ENCODE measurements at places on chromosomes 7 and 10.

DNA sequence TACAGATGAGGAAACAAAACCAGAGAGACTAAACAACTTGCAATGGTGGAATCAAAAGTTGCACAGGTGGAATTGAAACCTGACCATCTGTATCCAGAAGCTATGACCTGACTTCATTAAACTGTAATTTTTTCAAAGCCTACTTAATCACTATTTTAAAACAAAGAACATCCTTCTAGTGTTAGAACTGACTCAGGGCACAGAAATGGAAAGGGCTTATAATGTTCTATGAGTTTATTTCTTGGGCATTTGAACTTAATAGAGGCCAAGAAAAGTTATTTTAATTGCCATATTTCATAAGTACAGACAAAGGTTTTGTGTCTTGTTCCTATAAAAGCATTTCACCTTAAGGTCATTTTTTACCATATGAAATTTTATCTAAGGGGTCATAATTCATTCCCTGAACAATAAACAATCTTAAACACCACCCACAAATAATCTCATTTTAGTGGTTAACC lies 8.8 kb downstream of the ITGB1 start:
- DNase-seq = no peak

DNA sequence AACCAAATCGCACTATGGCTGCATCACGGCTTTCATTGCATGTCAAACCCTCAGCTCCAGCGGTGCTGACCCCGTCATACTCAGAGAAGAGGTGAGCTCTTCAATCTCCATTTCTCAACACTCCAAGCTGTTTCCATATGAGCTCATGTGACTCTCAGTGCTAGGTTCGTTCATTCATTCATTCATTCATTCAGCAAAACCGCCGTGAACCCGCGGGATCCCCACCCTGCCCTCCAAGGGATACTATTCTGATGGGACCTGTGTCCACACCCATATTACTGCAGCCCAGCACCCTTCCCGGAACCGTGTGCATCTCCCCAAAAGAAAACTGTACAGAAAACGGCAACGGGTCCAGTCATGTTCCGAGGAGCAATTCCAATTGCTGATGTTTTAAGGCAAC lies 184.7 kb downstream of the DIP2C start:
- no peak for DNase-seq

DNA sequence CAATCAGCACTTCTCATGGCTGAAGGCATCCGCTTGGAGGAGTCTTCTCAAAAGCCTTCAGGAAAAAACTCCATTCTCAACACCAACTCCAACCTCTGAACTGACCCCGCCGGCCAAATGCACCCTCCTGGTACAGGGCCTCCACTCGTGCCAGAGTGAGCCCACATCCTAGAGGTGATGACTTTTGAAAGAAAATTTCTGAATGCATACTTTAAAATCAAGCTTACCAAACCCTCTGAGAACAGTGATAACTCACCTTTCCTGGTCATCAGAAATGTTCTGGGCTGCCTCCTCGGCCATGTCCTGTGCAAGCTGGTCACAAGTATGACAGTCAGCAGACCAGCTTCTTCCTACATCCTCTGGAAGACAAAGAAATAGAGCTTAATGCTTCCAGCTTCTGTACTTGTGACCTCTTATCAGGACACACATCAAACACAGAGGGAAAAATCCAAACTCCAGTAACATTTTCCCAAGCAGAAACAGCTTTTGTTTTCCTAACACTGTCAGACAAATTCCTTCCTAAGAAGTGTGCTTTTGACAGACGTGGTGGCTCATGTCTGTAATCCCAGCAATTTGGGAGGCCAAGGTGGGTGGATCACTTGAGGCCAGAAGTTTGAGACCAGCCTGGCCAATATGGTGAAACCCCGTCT lies at the start of gene PKD1L1:
PKD1L1 (minus strand) TSS at position 326 of the 650 bp plus-strand sequence; CDS start at position 300, 26 bp downstream.
- no peak for DNase-seq

DNA sequence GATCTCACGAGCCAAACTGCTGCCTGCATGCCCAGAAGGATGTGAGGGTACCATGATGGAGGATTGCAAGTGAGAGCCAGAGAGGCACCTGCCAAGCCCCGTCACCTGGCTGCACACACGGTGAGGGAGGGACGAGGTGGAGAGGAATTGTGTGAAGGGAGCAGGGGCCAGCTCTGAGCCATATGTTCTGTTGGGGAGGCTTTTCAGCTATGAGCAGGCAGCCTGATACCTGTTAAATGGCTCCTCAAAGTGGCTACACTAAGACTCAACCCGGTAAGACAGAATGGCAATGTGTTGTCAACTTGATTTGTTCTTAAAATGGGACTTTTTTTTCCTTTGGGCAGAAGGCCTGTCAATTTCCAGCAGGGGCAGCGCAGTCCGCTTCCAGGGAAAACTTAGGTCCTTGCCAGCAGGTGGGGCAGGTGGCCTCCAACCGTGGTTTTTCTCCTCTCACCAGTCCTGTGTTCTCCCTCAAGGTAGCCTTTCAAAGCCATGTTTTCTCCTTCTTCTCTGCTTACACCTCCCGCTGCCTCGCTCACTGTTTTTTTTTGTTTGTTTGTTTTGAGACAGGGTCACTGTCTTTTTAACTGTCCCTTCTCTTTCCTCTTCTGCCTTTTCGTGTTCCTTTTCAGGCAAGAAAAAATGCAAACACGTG lies 57.7 kb upstream of the ZNRF2 start:
- no peak for DNase-seq

DNA sequence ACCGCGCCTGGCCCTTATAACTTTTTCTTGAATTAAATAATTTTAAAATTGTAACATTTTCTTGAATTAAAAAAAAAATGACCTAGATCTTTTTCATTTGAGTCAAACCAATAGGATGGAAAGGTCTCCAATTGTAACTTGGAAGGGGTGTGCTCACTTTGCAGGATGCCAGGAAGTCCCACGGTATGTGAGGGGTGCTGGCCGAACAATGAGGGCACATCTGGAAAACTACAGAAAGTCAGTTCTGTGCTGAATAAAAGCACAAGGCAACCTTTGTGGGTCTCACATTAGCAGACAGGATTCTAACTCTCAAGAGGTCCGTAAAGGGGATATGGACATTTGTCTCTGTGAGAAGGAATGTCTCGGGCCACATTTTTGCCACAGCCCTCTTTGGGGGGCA lies 52.8 kb upstream of the PDLIM1 start:
- DNase-seq = no peak

DNA sequence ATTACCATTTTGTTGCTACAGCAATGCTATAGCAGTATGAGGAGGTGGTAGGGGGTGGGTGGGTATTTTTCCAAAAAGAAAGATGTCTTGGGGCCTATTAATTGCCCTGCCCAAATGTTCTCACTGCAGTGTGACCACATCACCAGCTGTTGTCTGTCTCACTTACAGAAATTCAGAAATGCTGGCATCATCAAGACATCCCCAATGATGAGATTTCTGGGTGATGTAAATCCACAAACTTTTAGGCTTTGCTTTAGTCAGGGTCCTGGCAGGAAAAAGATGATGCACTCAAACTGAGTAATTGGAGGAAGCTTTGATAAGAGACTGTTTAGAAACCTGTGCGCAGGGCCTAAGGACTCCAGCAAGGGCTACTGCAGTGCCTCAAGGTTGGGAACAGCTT lies 56.2 kb upstream of the OPN4 start:
- DNase-seq = no peak

- no peak for DNase-seq
Measured at GRCh38 chr7:69670701-69671100, 72.4 kb downstream of the AUTS2 start.

DNA sequence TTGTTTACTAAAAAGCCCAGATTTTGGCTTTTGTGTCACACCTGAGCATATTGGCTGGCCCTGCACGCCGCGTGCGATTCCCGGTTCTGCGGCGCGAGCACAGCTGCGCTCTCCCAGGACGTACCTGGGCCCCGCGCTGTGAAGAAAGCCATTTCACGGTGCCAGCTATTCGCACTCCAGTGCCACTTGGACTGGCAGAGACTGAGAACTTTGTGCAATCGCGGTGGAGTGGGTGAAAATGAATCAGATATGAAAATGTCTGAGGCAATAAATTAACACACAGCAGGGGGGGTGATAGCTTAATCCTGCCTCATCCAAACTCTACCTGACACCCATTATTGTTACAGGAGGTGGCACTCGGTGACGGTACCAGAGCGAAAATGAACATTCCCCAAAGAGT lies 330.1 kb upstream of the MGMT start:
- no peak for DNase-seq

DNA sequence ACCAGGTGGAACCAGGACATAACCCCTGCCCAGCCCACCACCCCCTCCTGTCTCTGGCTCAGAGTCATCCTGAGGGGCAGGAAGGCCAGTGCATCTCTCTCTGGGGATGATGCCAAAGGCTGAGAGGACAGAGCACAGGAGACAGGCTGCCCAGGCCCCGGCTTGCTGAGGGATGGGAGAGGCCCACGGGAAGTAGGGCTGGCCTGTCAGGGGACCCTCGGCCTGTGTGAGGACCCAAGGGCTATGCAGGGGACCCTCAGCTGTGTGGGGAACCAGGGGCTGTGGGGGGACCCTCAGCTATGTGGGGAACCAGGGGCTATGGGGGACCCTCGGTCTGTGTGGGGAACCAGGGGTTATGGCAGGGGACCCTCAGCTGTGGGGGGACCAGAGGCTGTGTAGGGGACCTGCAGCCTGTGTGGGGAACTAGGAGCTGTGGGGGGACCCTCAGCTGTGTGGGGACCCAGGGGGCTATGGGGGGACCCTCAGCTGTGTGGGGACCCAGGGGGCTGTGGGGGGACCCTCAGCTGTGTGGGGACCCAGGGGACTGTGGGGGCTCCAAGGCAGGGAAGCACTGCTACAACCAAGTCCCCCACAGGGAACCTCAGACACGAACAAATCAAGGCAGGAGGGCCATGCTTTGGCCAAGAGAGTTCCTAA lies 27.7 kb downstream of the EBF3 start:
- no peak for DNase-seq

DNA sequence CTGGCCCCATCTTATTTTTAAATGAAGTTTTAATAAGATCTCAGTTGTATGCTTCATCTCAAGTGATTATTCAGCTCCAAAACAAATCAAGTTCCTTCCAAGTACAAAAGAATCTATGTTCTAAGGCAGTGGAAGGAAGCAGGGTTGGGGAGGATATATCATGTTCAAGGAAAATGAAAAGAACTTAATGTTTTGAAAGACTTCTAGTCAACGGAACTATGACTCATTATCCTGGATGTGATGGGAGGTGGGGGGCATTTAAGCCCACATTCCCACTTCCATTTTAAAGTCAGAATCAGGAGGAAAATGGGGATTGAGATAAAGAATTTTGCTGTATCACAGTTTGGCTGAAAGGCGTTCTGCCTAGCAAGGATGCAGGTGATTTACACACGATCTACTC lies 59.4 kb downstream of the FANK1 start:
- DNase-seq = no peak

DNA sequence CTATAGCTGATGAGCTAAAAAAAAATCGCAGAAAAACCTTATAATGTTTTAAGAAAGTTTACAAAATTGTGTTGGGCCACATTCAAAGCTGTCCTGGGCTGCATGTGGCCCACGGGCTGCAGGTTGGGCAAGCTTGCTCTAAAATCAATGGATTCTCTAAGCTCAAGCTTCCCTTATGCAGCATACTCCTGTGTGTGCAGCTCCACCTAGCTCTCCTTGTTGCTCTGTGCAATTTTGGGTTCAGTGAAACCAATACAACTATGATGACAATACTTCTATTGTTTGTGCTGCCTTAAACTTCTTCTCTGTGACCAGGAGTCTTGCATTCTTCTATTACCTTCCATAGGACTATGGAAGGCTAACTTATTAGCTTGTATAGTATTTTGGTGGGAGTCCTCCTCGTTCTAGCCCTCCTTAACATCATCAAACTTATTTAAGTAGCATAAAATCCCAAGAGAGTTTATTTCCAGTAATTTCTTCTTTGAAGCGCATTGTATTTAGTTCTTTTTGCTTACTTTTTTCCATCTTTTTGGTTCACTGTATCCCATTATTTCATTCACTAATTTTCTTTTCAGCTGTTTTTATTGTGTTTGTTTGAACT lies 170.9 kb upstream of the SMIM30 start:
- no peak for DNase-seq
